ENCODE measurements at places on chromosomes 7 and 10.

DNA sequence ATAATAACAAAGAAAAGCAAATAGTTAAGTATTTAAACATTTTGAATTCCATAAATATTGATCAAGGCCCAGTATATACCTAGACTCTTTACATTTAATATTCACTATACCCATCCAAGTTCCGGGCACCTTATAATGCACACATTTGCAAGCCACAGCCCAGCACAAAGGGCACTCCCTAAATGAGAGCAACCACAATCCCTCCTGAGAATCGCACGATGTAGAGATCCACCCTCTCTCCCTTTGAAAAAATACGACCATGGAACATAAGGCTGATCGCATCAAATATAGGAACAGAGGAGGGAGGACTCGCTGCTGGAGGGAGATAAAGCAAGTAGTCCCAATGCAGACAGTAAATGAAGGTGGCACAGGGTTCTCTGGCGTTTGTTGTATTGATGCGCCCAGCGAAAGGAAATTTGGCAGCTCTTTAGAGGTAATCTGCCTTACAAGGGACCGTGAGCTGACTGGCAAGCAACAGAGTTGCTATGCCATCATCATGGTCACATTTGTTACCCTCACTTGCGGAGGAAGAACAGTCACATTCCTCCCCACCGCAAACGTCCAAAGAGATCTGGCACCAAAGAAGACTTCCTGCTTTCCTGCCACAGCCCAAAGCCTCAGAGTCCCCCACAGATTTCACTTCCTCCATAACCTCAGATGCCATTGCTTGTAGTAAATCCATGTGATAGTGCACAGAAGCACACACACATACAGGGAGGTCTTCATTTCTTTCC is 16.1 kb upstream of the TAS2R40 start:
- no peak for DNase-seq

DNA sequence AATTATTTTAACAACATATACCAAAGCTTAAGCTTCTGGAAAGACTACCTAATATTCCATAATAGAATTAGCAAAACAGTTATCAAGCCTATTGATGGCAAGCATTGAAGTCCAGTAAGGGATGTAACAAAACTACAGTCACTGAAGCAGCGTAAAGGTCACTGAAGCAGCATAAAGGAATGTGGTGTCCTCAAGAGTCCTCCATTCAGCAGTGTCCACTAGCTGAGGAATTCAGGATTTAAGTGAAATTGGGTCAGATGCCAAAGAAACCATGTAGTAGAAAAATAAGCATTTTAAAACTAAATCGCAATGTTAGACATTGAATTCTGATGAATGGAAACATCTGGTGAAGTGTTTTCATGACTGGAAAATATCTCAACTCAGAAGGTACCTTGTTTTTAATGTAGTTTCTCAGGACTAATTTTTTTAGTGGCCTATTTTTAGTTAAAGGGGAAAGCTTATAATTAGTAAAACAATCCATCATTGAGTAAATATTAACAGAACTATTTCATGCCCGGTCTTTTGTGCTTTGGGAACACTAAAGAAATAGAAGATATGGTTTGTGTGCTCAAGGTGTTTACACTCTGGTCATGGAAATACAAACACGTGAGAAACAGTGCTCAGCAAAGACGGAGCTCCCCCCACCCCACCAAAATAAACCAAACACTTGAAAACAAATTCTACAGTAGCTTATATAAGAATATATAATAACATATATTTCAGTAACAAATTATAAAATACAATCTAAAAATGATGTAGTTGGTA is 121.4 kb downstream of the CDK14 start:
- DNase-seq = no peak

GRCh38 chr7:102106625-102107024 is 180.0 kb upstream of the SH2B2 start:
- no peak for DNase-seq

GRCh38 chr10:125151553-125152449 is 8.6 kb downstream of the CTBP2 start:
- no peak for DNase-seq

DNA sequence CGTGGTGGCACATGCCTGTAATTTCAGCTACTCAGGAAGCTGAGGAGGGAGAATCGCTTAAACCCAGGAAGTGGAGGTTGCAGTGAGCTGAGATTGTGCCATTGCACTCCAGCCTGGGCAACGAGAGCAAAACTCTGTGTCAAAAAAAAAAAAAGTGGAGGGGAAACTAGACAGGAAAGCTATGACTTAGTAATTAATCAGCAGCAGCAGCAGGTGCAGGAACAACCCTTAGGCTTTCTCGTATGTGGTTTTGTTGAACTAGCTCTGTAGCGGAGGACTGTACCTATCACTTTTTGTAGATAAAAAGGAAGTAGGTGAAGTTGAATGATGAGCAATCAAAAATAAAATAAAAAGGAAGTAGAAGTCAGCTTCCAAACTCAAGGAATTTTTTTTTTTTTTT is 76.9 kb upstream of the KMT2C start:
- DNase-seq = no peak

GRCh38 chr10:61899997-61900828 is 1.3 kb upstream of the ARID5B start:
- no peak for DNase-seq

DNA sequence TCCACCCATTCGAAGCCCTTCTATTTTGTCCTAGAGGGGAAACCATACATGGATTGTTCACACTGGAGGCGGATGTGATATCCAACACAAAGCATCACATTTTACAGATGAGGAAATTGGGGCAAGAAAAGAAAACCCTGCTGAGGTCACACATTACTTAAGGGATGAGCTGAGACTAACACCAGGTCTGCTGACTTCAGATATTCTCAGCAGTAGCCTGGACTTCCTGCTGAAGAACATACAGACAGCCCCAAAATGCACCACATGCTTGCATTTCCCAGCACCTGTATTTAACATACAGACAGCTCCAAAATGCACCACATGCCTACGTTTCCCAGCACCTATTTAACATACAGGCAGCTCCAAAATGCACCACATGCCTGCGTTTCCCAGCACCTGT is 11.2 kb downstream of the GIMAP5 start:
- no peak for DNase-seq

DNA sequence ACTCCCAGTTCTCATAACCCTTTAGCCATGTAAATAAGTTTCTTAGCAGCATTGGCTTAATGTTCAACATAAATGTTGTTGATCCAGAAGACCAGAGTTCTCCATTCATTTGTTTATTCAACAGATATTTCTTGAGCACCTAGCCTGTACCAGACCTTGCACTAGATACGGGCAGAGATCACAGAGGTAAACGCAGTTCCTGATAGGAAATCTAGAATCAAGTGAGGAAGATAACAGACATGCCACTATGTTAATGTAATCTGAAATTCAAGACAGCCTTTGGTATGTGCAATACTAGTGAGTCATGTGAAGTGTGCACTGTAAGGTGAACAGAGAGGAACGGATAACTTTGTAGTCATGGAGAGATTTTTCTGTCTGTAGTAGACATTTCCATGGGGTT is 3.0 kb downstream of the BUB3 start:
- no peak for DNase-seq

- no peak for DNase-seq
Measured at GRCh38 chr7:14020339-14020900, 31.0 kb upstream of the ETV1 start.

DNA sequence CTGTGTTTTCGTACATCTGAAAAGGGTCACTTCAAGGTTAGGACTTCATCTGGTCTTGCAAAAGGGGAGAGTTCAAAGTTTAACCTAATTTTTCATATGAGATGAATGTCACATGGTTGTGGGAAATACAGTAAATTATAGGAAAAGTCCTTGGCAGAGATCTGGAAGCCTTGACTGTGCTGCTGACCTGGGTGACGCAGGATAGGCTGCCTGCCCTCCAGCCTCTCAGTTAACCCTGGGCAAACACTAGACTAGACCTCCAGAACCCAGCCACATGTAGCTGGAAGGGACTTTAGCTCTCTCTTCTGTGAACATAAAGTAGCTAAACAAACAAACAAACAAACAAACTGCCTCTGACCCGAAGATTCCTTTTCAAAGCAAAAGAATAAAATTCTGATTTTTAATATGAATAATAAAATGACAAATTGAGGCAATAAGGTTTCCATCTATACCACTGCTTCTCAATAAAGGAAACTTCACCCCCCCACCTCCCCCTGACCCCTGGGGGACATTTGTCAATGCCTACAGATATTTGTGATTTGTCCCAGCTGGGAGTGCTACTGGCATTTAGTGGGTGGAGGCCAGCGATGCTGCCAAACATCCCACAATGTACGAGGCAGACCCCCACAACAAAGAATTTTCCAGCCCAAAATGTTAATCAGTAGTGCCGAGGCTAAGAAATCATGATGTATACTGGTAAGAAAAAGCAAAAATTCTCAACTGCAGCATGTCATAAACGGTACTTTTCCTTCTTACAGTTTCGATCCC is 75.2 kb upstream of the PRR15 start:
- no peak for DNase-seq

DNA sequence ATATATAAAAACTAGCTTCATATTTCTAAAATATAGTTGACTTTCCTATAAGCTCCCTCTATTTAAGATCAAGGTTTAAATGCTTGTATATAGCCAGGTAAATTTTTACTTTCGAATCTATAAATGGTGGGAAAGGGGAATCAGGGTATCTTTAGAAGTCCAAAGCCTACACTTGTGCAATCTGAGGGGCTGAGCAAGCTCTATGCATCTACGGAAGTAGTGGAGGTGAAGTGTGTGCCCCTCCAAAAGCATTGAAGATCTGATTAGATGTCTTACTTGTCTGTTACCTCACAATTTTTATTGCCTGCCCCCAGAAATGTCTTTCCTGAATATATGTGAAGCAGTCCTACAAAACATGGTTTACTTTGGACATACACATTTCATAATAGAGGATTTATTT is 1.6 kb downstream of the AKAP9 start:
- no peak for DNase-seq

DNA sequence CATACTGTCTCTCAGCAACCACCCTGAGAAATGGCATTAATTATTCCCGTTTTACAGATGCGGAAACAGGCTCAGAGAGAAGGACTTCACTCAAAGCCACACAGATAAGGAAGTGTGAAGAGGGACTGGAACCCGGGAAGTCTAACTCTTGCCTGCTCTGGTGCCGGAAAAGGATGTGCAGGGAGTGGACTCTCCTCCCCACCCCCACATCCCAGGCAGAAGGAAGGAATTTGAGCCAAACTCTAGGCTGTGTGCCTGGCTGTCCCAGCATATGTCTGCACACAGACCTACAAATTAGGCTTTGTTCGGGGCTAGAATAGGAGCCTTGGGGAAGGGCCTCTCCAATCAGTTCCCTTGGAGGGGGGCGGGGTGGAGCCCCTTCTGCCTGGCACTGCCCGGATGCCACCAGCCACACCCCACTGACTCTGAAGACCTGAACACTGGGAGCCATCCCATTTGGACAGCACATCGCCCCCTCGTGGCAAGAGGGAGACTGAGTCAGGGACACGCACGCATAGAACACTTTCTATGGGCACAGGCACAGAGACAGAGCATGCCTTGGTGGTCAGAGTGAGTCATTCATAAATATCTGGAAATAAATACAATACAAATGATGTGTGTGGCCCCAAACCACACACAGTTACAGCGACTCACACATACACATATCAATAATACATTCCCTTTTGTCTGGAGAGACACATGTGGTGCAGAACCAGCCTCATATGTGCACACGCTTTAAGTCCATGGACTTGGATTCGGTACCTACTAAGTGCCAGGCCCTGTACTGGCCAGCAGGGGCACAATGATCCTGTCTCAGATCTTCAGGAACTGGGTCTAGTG is 13.1 kb downstream of the LZTS2 start:
- peak; percentile 84 for DNase-seq

DNA sequence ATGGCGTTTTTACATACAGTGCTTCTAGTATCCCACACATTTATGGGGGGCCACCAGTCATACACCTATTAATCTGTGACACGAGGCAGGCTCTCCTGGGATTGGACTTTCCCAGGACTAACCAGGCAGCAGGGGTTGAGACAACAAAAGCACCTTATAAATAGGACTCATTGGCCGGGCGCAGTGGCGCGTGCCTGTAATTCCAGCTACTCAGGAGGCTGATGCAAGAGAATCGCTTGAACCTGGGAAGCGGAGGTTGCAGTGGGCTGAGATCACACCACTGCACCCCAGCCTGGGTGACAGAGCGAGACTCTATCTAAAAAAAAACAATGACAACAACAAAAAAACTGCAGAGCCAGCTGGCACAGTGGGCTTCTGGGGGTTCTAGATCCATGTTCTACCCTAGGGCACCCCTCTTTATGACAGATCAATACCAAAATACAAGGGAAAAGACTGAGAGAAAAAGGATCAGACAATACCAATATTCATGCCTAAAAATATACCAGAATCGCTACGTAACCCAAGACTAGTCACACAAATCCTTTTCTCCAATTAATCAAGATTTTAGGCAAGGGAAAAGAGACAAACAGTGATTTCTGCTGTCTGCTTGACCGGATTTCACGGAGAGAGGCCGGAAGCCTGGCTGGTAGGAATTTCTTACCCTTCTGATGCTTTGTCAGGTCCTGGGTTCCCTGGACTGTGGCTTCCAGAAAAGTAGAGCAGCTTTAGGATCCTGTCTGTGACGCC is 98.4 kb upstream of the CCNY start:
- no peak for DNase-seq

GRCh38 chr10:59372543-59372942 is 10.2 kb upstream of the FAM13C start:
- DNase-seq = no peak

DNA sequence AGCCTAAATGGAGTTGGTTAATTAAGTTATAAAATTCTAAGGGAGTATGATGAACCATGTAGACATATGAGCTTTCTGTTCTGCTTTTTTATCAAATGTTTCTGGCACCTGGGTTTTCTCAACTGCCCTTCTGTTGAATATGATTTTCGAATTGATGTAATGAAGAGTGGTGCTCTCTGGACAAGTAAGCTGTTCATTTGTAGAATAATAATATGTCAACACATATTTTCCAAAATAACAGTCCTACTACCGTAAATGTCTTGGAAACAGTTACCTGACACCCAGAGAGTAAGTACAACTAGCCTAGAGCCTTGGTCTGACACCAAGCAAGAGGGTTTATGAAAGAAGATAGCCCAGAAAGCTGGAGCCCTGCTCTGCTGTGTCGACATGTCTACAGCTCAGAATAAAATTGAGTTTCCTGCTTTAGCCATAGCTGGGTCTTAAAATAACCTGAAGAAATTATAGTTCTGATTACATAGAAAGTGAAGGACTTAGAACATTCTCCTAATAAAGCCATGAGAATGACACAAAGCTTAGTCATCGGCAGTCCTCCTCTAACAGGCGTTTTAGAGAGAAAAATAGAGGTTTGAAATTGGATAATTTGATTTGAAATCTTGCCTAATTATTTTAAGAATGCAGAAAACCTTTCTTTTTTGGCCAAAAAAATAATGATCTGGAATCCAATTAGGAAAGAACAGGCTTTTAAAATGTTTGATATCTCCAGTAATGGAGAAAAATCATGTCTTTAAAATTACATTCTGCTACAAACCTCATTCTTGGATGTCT is 25.1 kb downstream of the HDAC9 start:
- DNase-seq = no peak

GRCh38 chr10:123544986-123545385 is 121.2 kb upstream of the GPR26 start:
- no peak for DNase-seq

Data from astrocyte of the cerebellum (primary cell).